ENCODE measurements at places on chromosomes 1 and 21.

- no peak for DNase-seq
These were observed 54.1 kb downstream of the SIK1 start for GRCh38 chr21:43372663-43373361.

DNA sequence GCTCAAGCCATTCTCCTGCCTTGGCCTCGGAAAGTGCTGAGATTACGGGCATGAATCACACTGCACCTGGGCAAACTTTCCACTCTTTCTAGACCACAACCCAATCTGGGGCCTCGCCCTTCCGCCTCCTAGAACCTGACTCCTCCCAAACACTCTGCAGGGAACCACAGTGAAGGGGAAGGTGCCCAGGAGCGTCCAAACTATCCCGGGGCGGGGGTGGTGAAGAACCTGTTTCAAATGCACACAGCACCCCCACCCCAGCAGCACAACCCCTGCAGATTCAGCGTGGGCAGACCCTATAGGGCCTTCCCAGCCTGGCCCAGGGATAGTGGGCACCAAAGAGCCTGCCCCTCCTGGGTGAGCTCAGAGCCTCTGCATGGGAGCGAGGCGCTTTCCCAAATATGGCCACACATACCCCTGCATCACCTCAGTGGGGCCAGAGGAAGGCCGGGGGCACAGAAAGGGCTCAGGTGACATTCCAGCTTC lies 86.9 kb downstream of the STUM start:
- no peak for DNase-seq

DNA sequence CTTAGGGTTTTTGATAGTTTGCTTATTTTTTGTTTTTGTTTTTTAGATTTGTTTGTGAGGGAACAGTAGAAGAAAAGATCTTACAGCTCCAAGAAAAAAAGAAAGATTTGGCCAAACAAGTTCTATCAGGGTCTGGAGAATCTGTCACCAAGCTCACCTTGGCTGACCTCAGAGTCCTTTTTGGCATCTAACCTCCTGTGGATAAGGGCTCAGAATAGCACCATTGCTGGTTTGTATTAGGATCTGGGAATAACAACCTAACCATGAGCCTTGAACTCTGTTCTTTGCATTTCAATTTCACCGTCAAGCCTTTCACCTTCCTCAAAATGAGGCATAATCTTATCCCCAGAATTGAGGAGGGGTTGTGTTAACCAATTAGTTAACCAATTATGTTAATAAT lies 20.2 kb downstream of the TRIM45 start:
- DNase-seq = no peak

DNA sequence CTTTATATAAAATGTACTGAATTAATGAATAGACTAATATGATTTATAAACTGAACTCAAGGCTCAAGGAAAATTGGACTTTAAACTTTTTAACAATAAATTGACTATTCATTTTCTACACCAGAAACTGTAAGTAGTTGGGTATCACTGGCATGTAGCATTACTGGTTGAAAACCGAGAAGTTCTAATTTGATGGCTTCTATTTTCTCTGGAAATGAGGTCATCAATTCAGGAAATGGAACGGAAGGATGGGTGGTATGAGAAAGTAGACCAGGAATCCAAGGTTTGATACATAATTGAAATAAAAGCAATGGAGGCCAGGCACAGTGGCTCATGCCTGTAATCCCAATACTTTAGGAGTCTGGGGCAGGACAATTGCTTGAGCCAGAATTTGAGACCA lies 50.4 kb downstream of the RERE start:
- peak; percentile 4 for DNase-seq

DNA sequence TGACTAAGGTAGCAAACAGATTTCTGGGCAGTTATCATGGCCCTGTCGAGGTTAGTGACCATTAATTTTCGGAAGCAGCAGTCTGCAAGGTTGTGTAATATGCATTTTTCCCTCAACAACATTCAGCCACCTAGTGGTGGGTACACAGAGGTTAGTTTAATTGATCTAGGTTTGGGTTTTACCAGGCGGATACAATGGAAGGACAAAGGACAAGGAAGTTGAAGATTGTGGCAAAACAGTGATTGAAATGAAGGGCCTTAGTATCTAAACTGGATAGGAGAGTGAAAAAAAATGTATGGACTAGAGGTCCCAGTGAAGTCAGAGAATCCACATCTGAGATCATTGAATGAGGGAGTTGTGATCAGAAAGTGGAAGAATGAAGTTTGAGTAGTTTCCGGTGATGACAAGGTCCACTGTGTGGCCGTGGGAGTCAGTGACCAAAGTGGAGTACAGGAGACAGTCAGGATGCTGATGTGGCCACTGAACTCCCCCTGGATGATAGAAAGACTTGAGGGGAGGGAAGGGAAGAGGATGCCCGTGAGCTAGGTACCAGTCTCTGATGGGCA lies 2.8 kb downstream of the ARMH1 start:
- peak; percentile 28 for DNase-seq

DNA sequence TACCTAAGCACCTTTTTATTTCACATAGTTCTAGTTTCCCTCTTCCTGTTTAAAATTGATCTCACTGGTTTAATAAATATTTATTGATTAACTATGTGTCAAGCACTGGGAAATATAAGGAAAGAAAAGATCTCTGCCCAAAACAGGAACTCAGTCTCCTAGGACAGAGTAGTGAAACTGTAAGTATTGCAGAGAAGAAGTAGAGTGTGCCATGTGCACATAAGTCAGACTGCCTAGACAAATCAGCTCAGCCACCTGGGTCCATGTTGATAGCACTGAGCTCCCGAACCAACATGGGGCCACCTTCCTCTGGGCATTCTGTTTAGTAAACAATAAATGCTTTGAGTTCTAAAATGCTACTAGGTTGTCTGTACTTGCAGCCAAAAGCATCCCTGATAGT lies 9.8 kb upstream of the SSX2IP start:
- DNase-seq = no peak

DNA sequence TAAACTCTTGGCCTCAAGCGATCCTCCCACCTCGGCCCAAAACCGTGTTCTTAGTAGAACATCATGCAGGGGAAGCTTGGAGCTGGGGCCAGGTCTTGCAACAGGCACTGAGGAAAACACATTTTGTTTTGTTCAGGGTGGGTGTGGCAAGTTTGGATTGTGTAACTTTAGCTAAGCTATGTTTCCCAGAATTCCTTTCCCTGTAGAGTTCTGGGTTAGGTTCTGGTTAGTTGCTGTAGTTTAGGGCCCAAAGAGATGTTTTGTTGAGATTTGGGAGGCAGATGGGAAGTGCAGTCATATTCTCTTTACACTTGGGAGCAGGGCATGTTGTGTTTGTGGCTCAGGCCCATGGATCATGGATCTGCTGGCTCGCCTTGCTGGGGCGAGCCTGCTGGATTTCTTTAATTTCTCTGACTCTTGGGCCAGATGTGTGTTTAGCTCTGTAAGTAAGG lies 24.0 kb downstream of the PLA2G5 start:
- no peak for DNase-seq

- DNase-seq = no peak
These were observed 3.4 kb upstream of the ETS2 start for GRCh38 chr21:38802050-38803026.

GRCh38 chr1:211932231-211932932 lies 101.8 kb upstream of the LPGAT1 start:
- DNase-seq = peak; percentile 54

- no peak for DNase-seq
These were observed 11.7 kb upstream of the SYPL2 start for GRCh38 chr1:109454497-109455133.

DNA sequence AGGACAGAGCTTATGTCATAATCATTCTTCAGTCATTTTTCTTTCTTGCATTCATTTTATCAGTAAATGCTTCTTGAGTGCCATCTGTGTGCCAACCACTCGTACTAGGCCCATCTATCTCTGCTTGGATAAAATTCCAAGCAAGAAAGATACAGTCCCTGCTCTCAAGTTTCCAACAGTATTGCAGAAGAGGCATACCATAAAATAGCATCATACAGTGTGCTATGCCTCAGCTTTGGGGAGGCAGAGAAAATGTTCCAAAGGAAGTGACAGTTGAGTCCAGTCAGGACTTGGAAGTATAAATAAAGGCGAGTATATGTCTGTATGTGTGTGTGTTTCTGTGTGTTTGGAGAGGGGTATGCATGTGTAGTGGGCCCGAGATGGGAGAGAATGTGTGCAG lies 113.4 kb upstream of the HOOK1 start:
- DNase-seq = peak; percentile 37

DNA sequence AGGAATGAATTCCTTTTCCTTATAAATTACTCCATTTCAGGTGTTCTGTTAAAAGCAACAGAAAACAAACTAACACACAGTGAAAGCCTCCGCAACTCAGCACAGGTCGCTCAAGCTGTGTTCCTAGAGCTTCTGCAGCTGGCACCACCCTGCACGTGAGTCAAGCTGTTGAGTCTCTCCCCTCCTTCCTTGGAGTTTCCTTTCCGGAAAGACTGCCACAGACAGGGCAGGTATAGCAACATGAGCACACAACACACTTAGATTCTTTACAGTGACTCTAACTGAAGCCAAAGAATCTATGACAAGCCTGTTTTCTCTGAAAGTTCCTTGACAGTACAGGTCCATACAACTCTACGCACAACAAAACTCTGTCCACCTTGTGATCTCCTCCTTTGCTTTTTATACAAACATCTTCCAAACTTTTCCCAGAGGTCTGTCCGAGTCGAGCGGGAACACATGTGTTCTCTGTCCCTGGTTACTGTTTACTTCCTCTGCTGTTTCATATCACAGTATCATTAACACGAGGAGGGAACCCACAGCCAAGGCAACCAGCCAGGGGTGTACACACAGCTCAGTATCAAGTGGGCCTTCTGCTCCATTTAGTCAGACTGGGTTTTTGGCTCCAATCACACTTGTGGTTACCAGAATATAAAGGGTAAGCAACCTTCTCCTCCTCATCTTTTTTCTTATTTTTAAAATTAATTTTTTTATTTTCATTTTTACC lies 38.7 kb upstream of the DESI2 start:
- DNase-seq = no peak

- DNase-seq = no peak
These were observed 6.5 kb downstream of the ENO1 start for GRCh38 chr1:8871965-8872399.

DNA sequence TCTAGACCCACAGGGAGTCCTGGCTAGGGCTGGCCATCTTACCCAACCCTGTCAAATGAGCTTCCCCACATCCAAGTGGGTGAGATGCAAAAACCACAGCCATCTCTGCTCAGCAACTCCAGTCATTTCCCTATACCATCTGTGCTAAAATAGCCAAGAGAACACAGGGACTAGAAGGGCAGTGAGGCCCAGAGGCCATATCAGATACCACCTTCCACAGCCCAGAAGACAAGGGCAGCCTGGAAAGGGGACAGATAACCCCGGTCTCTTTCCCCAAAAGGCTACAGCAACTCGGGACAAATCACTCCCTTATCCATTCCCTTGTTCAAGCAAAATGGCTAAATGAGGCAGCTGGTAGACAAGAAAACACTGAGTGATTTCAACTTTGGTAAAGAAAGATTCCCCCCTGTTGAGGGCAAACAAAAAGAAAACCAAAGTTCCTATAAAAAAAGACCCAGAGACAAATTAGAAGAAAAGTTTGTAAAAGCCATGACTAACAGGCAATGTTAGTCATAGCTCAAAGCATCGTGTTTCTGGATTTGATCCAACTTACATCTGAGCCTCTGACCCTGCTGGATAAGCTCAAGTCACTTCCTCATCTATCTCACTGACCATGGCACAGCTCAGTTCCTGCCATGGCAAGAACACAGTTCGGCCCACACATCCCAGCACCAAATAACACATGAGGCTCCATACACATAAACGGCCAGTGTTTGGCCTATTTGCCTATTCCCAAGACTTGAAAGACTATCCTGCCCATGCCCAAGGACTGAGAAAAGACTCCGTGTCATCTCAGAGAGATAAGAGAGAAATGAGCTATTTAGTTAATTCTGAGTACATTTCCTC lies 3.1 kb downstream of the LAMB3 start:
- peak; percentile 87 for DNase-seq

- DNase-seq = no peak
These were observed 8.7 kb downstream of the ETS2 start for GRCh38 chr21:38814126-38815059.

DNA sequence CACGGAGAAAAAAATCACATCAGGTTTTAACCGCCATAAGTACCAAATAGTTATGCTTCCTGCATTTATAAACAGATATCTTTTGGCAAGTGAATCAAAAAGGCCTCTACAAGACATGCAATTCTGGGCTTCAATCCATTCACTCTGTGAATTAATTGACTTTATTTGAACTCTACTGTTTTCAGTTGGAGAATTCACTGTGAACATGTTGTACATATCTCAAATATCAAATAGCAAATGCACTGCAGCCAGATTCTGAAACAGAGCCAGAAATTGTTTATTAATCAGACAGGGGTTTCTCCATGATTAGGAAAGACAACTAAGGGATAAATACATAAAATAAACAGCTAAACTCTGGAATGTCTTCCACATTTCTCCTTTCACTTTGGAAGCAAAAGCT lies 445.4 kb upstream of the NFIA start:
- DNase-seq = no peak

DNA sequence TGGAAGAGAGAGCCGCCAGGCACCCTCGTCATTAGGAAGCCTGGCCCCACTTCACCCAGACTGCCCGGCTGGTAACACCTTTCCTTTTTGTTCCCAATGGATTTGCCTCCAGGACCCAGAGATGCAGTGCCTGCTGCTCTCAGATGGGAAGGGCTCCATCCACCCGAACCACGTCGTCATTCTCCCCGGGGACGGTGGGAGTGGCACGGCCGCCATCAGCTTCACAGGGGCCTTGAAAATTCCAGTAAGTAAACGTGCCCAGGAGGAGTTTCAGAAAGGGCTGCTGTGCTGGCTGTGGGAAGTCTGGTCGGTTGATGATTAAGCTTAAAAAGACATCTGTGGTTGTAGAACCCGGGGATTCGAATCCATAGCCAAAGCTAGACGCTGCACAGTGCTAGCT lies 45.2 kb downstream of the SLC37A1 start:
- no peak for DNase-seq

GRCh38 chr21:42790520-42791065 lies 88.7 kb downstream of the WDR4 start:
- no peak for DNase-seq

GRCh38 chr1:223492044-223492443 lies 98.8 kb downstream of the CCDC185 start:
- no peak for DNase-seq

DNA sequence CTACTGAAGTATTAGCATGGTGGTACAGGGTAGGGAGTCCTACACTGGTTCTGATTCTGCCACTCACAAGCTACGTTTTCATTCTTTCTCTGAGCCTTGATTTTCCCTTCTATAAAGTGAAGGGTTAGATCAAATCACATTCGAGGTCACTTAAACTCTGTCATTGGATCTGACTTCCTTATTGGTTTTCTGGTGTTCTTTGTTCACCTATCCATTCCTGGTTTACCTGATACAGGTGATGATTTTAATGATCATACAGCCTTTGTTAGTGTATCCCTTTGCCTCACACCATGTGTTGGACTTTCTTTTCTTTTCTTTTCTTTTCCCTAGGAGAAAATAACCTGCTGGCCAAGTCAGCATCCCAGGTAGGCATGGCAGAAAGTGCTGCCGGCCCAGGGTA lies 74.8 kb downstream of the NOS1AP start:
- no peak for DNase-seq

Data from brain microvascular endothelial cell (primary cell).